ENCODE measurements at places on chromosomes 4 and X. TPM values are rescaled to one million over a fixed set of nuclear protein-coding genes. Genes with fewer than 3 reads are reported as not detected.
A peak's percentile ranks its signal among the peaks of the same experiment; 100 is the strongest.

DNA sequence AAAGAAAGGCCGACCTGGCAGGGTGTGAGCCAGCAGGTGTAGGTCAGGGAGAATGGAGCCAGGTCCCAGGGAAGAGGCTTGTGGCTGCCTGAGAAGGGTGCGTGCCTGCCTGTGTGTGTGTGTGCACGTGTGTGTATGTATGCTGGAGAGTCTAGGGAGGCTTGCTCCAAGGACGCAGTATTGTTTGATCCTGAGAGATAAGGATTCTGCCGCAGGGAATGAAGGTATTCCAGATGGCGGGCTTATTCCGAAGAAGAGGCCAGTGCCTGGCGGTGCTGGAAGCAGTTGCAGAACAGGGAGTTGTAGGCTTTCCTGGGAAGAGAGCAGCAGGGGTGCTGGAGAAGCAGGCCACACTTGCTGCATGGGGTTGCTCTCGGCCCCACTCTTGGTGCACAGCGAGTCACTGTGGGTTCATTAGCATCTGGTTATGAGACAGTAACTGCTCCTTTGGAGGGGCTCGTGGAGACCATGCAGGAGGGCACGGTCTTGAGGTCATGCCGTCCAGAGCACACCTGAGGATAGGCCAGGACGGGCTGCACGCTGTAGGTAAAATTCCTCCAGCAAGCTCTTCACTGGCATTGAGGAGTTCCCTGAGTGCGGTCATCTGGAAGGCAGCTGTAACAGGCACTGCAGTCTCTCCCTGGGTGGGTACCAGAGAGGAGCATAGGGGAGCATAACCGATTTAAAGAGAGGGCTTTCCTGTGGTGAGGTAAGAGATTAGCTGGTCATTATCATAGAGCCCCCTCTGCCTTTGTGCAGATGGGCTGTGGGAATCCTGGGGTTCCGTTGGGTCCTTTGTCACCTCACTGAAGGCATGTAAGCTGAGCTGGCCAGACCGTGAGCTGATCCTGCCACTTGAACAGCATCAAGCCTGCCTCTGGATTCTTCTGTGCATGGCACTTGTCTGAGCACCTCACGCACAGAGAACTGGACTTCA, 29.9 kb upstream of the MSANTD1 start:
- H3K4me3 ChIP-seq, result no peak overlapping the region
- H3K36me3 ChIP-seq, result peaks cover 26% of the 10 kb centered on the region
- no peaks in the 10 kb centered on the region for H3K27me3 ChIP-seq
- no peak for DNase-seq
- H3K27ac ChIP-seq, result no peak overlapping the region
- H3K4me1 ChIP-seq, result no peaks in the 10 kb centered on the region

DNA sequence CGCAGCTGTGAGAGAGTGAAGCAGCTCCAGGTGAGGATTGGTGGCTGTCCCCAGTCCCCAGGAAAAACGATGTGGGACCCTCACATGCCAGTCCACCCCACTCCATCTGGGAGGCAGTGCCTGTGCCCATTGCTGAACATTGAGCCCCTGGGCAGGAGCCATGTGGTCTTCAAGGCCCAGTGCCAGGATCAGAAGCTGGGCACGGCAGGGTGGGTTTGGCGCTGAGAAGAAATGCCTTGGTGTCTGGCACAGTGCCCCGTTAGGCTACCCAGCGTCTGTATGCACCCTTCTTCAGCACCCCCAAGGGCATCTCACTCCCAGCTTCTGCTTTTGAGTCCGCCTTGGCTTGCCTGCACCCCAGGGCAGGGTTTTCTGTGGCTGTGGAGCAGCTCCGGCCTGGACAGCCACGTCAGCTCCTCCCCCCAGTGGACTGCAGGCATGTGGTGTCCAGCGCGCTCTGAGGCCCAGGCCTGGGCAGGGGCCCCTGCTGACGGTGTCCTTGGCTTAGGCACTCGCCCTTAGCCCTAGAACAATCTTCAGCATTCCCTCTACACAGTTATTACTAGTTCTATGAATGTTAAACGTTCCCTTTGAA, 28.6 kb downstream of the RGS12 start:
- H3K27me3 ChIP-seq, result no peaks in the 10 kb centered on the region
- DNase-seq, result no peak
- H3K4me3 ChIP-seq, result no peak overlapping the region
- H3K36me3 ChIP-seq, result peaks cover 8% of the 10 kb centered on the region

DNA sequence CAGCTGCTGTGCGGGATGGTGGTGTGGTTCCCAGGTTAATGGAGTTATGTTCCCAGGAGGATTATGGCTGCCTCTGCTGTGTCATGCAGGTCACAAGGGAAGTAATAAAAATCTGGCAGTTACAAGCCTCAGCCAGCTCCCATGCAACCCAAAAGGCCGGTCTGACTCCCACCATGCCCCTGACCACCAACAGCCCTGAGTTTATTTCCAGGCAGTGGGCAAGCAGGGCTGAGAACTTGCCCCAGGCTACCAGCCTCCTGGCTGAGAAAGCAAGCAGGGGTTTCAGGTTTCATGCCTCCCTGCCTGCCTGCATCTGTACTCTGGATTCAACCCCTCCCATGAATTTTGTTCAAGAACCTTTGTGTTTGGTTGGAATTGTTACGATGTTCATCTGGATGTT, 732.7 kb upstream of the POU3F4 start:
- no peak for DNase-seq
- no peaks in the 10 kb centered on the region for H3K27me3 ChIP-seq
- no peaks in the 10 kb centered on the region for H3K4me1 ChIP-seq
- no peak overlapping the region for H3K27ac ChIP-seq
- H3K36me3 ChIP-seq, result no peaks in the 10 kb centered on the region
- H3K4me3 ChIP-seq, result no peak overlapping the region

DNA sequence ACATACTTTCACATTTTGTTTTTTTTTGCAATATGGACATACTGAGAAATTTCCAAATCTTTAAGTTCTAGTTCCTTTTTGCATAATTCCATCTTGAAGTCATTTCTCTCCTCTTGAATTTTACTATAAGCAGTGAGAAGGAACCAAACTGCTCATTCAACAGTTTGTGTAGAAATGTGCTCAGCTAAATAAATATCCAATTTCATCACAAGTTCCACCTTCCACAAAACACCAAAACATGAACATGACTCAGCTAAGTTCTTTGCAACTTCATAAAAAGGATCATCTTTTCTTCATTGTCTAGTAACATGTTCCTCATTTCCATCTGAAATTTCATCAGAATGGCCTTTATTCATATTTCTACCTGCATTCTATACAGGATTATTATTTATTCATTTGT, 77.3 kb upstream of the FGF13 start:
- DNase-seq, result no peak
- no peaks in the 10 kb centered on the region for H3K27me3 ChIP-seq
- no peak overlapping the region for H3K27ac ChIP-seq
- no peaks in the 10 kb centered on the region for H3K4me1 ChIP-seq

DNA sequence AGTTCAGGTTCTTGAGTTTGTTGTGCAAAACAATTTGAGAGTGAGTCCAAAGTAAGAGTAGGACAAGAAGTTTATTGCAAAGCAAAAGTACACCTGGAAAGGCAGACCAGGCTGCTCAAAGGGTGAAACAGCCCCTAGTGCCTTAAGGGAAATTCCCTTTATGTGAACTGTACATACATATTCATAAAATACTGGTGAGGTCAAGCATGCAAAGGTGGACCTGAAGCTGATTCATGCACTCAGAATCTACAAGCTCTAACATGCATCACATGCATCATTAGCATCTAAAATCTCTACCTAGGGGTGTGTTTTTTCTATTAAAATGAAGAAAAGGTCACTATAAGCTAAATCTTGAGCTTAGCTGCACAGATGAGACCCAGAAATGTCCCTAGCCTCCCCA, 266.9 kb downstream of the SPATA18 start:
- no peak overlapping the region for H3K4me3 ChIP-seq
- no peak for DNase-seq
- no peak overlapping the region for H3K27ac ChIP-seq
- no peaks in the 10 kb centered on the region for H3K36me3 ChIP-seq

GRCh38 chr4:81827577-81828202, 356.0 kb upstream of the RASGEF1B start:
- no peak overlapping the region for H3K27ac ChIP-seq
- no peaks in the 10 kb centered on the region for H3K27me3 ChIP-seq
- H3K4me1 ChIP-seq, result no peaks in the 10 kb centered on the region
- no peak overlapping the region for H3K4me3 ChIP-seq
- no peak for DNase-seq

GRCh38 chrX:48835524-48836329, at the start of gene PCSK1N:
TSS of gene PCSK1N (minus strand) at chrX:48835610. CDS start at chrX:48835532, 78 bp downstream.
- peaks cover 31% of the 10 kb centered on the region for H3K27me3 ChIP-seq
- no peaks in the 10 kb centered on the region for H3K4me1 ChIP-seq
- DNase-seq, result no peak
- no peak within 1 kb of the TSS for H3K27ac ChIP-seq
- H3K36me3 ChIP-seq, result no peaks in the 10 kb centered on the region

- peaks cover 3% of the 10 kb centered on the region for H3K27me3 ChIP-seq
- no peak overlapping the region for H3K27ac ChIP-seq
- DNase-seq, result no peak
- no peaks in the 10 kb centered on the region for H3K36me3 ChIP-seq
- H3K4me1 ChIP-seq, result no peaks in the 10 kb centered on the region
Observed at GRCh38 chr4:89847571-89848325, 10.8 kb upstream of the SNCA start.

- peak overlapping the region; percentile 53 for H3K27ac ChIP-seq
- no peak overlapping the region for H3K4me3 ChIP-seq
- no peaks in the 10 kb centered on the region for H3K27me3 ChIP-seq
- DNase-seq, result no peak
- peaks cover 24% of the 10 kb centered on the region for H3K4me1 ChIP-seq
Observed at GRCh38 chr4:187619319-187619718, 376.3 kb upstream of the ZFP42 start.

AADAT gene
- 5.6 TPM for total RNA-seq

NEK1 gene
- 9.4 TPM for total RNA-seq

SYP gene
- total RNA-seq, result 0.17 TPM
